ENCODE measurements at places on chromosomes 11 and 22.

DNA sequence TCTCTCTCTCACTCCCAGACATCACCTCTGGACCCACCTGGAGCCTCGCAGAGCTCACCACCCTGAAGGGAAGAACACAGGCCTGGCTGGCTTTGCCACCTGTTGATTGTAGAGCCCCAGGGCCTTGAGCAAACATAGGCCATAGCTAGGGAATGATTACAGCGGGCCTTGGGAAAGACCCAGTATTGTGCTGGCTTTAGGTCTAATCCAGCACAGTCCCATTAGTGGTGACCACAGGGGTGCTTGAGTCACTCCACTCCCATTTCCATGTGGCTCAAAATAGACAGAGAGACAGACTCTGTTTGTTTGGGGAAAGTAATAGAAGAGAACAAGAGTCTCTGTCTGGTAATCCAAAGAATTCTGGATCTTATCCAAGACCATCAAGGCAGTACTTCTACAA is 42.7 kb upstream of the FAM181B start:
- DNase-seq: no peak

DNA sequence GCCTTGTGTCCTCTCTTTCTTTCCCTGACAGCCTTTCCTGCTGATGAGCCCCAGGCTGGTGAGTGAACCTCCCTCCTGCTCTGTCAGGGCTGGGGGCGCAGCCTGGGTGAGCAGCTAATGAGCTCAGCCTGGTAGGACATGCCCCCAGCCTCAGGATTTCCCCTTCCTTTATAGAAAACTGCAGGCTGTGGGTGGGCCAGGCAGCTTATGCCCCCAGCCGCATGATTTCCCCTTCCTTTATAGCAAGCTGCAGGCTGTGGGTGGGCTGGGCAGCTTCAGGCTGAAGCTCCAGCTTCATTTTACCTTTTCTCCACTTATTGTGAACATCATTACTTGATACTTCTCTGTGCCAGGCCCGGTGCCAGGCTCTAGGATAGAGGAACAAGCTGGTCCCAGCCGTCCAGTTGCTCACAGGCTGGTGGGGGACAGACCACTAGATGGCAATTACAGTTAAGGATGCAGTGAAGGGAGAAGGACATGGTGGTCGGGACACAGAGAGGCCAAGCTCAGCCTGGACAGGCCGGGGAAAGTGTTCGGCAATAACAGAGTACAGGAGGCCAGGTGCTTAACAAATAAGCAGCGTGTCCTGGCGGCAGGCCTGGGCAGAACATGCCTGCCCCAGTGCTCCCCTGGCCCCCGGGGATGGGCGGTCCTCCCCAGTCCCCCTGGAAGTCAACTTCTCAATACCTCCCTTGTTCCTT is 5.3 kb downstream of the LGALS12 start:
- DNase-seq: no peak

DNA sequence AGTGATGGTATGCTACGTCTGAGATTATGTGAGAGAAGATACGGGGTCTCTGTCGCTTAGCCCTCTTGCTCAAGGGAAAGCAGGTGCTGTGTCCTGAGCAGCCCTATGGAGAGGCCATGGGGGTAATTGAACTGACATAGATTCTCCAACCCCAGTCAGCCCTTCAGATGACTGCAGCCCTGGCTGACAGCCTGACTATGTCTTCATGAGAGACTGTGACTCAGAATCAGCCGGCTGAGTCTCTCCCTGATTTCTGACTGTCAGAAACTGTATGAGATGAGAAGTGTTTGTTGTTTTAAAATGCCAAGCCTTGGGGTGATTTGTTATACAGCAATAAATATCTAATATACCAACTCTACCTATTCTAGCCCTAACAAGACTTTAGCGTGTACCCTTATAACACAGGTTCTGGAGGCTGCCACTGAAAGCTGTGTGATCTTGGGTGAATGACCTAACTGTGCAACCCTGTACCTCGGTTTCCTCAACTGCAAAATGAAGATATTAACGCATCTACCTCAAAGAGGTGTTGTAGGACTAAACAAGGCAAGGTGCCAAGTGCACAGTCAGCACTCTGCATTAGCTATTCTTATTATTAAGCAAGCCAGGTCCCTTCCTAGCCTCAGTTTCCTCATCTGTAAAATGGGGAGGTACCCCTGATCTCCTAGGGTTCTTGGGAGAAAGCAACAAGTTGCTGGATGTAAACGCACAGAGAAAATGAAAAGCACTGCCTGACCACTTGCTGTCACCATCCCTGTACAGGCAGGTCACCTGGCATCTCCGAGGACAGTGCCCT is 24.9 kb downstream of the SLC43A1 start:
- no peak for DNase-seq

DNA sequence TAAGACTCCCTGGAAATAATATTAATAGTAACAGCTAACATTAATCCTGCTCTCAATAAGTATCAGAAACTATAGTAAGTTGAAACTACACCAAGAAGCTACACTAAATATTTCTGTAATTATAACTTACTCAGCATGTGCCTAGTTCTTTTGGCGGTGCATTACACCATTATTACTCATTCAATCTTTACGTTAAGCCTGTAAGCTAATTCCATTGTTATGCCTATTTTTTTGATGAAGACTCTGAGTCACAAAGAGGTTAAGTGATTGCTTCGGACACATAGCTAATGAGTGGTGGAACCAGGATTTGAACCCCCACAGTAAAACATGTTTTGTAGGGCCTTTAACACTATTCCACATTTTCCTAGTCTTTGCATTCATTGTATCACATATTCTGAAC is 111.6 kb downstream of the RASSF10 start:
- DNase-seq: no peak

GRCh38 chr22:37486224-37486845 is at the start of gene MFNG:
TSS of gene MFNG (minus strand) at chr22:37486384. CDS start at chr22:37486177, 207 bp downstream.
- DNase-seq: peak; percentile 81

DNA sequence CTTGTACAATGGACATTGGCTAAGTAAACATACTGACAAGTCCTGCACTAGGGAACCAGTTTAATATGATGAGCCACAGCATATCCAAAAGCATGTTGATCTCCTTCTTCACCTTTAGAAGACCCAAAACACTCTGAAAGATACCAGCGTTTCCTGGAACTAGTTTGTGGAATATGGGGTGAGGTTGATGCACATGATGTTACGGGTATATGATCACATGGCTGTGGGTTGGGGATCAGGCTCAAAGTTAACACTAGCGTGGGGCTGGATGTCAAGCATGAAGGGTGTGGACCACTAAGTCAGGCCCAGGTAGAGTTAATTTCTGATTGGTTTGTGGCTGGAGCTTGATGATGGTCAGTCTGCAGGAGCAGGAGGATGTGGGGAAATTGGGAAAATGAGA is 9.0 kb downstream of the IGLL5 start:
- DNase-seq: no peak

DNA sequence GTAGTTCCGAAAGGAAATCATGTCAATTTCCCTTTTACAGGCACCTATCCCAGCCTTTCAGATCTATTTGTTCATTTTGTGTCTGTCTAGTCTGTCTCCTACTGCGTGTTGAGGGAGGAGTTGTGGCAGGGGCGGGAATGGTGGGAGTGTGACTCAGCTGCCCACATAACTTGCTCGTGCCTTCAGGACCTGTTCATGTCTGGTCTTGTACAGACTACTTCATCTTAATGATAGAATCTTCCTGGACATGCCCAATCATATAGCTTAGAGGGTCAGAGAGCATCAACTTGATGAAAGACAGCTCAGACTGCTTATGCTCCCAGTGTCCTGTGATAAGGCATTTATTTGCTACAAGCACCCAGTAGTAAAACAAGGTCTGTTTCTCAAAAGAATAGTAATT is 61.0 kb upstream of the BIRC3 start:
- DNase-seq: no peak

DNA sequence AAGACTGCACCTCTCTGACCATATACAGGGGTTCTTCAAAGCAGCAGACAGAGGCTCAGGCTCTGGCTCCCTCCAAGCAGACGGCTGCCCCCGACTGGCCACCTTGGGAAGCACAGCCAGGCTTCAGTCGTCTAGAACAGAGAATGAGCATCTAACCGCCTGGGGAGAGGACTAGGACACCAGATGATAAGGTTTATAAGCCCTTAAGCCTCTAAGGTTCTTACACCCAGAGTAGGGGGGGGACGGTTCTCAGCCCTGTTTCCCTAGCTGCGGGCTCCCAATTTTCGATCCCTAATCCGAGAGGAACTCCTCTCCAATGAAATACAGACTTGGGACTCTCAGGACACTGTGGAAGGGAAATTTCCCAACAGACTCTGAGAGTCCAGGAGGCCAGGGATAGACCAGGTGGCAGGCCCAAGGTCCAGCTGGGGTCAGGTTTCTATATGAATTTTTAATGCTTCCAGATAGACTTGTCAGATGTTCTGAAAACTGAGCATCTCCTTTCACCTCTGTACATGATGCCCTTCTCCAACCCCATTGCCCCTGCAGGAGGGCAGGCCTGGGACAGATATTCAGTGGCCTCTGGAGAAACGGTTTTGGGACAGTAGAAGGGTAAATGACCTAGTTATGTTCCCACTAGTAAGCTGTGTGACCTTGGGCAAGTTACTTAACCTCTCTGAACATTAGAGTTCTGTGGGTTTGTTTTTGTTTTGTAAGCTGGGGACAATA is 20.2 kb downstream of the RTN4RL2 start:
- peak; percentile 84 for DNase-seq

- no peak for DNase-seq
These were observed 798 bp downstream of the BCR start for GRCh38 chr22:23180893-23181720.

Measured in ecto neural progenitor cell (in vitro differentiated cells).